ENCODE measurements at places on chromosomes 6 and 20.

GRCh38 chr6:115004982-115005381 is 662.2 kb upstream of the HS3ST5 start:
- DNase-seq, result no peak

GRCh38 chr20:21498195-21498594 is 15.7 kb downstream of the NKX2-2 start:
- DNase-seq, result no peak

DNA sequence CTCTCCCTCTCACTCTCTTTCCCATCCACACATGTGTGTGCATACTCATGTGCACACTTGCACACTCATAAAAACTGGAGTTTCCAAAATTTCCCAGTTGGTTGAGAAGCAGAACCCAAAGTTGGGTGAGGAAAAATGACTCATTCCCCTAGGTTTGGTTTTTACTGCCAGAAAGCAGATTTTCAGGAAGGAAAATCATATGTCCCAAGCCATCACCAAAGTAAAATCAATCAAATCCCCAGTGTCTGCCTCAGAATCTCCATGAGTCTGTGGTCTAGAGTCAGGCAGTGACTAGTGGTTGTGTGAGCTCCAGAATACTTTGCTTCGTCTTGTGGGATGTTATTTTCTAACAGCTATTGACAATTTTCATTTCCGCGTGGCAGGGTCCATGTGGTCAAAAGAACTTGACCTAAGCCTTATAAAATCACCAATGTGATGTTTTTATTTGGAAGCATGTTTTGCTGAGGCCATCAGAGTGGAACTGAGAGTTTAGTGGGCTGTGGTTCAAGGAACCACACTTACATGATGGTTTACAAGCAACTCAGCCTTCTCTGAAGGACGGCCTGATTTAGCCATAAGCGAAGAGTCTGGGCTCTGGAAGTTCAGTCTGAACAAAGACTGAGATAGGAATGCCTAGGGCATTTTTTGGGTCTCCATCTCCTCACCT is 81.9 kb upstream of the CCN6 start:
- DNase-seq, result no peak

DNA sequence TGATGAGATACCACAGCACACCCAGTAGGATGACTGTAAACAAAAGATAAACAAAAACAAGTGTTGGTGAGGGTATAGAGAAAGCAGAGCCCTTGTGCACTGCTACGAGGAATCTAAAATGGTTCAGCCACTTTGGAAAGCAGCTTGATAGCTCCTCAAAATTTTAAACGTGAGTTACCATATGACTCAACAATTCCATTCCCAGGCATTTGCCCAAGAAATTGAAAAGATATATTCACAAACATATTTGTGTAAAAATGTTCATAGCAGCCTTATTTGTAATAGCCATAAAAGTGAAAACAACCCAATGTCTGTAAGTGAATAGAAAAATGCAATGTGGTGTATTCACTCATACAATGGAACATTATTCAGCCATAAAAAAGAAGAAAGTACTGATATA is 141.0 kb upstream of the BTBD3 start:
- DNase-seq, result no peak

DNA sequence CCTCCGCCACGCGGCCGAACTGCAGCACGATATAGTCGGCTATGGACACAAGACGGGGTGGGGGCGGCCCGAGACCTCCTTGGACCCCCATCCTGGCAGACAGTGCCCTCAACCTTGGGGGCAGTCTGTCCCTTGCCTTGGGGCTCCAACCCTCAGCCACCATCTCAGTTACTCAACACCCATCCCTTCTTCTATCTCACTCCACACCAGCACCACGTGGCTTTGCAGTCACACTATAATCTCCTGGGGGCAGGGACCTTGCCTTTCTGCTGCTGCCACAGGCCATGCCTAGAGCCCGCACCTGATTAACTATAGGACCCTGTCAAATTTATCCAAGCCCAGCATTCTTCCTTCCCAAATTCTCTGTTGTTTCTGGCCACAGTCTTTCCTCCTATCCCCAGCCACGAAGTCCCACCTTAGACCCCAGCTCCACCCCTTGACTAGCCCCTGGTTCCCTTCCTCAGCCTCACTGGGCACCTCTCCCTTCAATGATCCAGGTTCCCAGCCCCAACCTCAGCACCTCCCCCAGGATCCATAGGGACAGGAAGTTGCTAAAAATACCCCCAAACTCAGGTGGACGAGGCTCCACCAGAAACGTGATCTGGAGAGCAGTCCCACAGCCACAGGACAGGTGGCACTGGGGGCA is 1.7 kb upstream of the TEAD3 start:
- DNase-seq, result no peak

- DNase-seq, result no peak
Measured at GRCh38 chr6:168318579-168319278, 848 bp downstream of the DACT2 start.

DNA sequence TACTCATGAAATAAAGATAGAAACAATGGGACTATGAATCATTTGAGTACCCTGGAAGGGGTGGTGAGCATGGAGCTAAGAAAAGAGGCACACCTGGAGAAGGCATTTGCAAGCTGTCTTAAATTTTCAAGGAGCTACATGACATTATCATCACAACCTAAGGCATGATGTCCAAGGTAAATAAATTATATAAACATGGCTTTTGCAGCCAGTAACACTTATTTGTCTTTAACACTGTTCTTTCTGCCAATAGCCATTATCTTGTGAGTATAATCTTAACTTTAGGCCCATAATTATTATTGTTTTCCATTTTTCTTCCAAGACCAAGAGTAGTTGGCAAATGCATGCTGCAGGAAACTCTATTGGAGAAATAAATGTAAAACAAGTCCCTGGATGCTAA is 63.7 kb downstream of the ALDH5A1 start:
- no peak for DNase-seq

DNA sequence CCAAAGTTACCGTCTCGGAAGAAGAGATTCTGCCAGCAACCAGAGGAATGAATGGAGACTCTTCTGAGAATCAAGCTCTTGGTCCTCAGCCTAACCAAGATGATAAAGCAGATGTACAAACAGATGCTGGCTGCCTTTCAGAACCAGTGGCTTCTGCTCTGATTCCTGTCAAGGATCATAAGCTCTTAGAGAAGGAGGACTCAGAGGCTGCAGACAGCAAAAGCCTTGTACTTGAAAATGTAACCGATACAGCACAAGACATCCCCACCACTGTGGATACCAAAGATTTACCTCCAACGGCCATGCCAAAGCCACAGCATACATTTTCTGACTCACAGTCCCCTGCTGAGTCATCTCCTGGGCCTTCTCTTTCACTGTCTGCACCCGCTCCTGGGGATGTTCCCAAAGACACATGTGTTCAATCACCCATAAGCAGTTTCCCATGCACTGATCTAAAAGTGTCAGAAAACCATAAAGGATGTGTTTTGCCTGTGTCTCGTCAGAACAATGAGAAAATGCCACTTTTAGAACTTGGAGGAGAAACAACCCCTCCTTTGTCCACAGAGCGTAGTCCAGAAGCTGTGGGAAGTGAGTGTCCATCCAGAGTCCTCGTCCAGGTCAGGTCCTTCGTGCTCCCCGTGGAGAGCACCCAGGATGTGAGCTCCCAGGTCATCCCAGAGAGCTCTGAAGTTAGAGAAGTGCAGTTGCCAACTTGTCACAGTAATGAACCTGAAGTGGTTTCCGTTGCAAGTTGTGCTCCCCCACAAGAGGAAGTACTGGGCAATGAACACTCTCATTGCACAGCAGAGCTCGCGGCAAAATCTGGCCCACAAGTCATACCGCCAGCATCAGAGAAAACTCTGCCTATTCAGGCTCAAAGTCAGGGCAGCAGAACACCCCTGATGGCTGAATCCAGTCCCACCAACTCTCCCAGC is 109.6 kb downstream of the RTN4IP1 start:
- peak; percentile 66 for DNase-seq

GRCh38 chr6:1709234-1709641 is 99.5 kb downstream of the FOXC1 start:
- DNase-seq, result no peak

DNA sequence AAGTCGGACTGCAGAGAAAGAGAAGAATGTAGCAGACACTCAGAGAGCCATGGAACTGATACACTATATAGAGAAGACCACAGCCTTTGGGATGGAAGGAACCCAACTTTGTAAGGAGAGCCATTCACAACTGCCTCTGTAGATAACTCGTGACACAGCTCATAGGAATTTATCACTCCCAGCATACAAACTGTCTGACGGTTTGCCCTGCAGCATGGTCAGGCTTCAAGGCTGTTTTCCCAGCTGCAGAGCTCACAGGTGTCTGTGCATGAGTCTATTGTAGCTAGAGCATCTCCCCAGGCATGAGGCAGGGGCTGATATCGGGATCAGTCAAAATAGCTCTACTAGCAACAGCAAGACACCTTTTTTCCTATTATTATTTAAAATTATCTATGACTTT is 130.5 kb upstream of the DTNBP1 start:
- DNase-seq, result peak; percentile 74

DNA sequence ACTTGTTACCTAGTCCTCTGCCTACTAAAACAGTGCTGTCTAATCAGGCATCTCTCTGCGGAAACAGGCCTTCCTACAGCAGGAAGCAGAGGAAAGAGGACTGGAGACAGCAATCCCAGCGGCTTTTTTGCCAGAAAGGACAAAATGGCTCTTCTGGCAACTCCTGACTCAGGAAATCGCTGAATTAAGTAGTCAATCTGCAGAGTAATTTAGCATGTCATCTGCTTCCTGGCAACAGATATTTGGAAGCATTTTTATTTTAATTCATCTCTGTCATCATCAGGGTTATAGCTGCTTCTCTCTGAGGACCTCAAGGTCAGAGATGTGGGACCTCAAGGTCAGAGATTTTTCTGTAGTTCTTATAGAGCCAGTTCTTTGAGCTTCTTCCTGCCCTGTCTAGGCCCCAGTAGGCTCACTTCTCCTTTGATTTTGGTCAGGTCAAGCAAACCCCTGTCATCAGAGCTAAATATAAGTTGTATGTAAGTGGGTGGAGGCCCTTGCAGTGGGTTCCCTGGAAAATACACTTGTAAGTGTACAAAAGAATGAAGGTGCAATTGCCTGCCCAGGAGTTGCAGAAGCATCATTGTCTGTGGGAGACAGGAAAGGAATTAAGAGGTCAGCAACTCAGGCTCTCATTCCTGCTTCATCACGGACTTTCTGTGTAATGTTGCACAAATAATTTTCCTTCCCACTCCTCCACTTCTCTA is 229.4 kb downstream of the ALDH8A1 start:
- no peak for DNase-seq

DNA sequence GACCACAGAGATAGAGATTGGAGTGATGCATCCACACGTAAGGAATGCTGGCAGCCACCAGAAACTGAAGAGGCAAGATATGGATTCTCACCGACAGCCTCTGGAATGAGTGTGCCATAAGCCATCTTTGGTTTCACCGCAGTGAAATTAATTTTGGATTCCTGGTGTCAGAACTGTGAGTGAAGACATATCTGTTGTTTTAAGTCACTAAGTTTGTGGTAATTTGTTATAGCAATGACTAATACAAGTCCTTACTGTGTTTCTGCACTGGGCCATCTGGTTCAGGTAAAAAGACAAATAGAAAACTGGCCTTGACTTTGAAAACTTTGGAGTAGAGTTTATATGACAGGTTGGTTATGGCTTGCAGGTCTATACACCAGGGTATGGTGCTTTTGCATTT is 261.9 kb downstream of the PHF3 start:
- no peak for DNase-seq

DNA sequence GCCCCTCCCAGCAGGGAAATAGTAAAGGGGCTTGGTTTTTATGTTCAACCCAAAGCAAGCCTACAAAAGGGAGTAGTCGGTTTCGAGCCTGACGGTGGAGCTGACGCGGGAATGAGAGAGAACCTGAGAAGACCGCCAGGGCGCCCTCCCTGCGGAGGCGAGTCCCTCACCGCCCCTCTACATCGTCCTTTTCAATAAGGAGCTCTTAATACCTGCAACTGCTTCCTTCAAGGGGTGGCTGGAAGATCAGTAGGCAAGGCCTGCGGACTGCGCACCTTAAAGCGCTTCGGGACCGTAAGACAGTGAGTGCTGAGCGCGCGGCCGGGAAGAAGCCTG is 709 bp upstream of the ZNF76 start:
- peak; percentile 68 for DNase-seq

All from HTR-8/SVneo (cell line).